ENCODE measurements at places on chromosomes 7 and 10. TPM values are rescaled to one million over a fixed set of nuclear protein-coding genes. Genes with fewer than 3 reads are reported as not detected.

DNA sequence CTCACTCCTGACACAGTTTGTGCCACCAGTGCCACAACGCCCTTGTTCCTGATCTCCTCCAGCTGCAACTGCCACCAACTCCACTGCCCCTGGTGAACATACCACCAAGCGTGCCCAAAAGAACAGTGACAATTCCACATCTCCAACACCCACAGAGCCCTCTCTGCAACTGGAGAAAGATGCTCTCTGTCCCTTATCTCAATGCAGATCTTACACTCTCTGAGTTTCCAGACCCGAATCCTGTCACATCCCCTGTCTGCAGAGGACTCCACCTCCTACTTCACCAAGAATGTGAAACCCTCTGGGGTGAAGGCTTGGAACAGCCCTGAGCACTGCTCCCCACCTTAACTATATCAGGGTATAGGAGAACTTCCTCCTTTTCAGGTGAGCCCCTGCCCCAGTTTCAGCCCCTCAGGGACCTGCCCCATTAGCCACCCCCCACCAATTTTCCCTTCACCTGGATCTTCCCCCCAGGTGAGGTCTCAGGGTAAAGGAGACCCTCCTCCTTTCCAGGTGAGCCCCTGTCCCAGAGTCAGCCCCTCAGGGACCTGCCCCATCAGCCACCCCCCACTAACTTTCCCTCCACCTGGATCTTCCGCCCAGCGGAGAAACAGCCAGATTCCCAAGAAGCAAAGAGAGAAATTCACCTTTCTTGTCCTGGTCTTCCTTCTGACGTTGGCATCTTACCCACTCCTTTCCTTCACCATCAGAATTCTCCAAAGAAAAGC, 55.0 kb downstream of the CPXM2 start:
- DNase-seq = no peak

GRCh38 chr7:94452239-94452638, 57.4 kb upstream of the CASD1 start:
- no peak for DNase-seq

GRCh38 chr7:110759069-110759468, 331.9 kb upstream of the LRRN3 start:
- DNase-seq = no peak

- no peak for DNase-seq
Observed at GRCh38 chr10:4844864-4845263, 18.9 kb downstream of the AKR1E2 start.

DNA sequence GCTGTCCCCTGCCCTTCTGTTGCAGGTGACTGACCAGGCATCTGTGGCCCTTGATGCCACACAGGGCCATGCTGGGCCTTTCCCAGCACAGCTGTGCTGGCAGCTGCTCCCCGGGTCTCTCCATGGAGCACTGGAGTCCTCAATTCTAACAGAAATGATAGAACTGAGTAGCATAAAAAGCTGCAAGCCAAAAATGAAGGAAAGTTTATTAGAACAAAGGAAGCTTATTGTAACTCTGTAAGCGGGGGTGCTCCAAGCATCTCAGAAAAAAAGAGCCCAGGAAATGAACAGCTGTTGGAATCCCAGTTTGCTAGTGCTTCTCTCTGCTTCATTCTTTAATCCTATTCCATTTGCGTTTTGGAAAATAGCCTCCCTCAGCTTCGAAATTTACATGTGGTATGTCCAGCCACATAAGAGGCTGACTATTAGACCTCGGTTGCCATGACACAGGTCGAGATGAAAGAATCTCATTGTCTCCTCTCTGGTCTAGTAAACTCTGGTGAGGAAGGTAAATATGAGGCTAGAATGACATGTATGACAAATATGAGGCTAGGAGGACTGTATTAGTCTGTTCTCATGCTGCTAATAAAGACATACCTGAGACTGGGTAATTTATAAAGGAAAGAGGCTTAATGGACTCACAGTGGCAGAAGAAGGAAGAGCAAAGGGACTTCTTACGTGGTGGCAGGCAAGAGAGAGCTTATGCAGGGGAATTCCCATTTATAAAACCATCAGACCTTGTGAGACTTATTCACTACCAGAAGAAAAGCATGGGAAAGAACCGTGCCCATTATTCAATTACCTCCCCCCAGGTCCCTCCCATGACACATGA, 23.7 kb downstream of the EPDR1 start:
- DNase-seq = no peak

- DNase-seq = no peak
Observed at GRCh38 chr7:105013816-105014692, at the start of gene KMT2E. Gene KMT2E, plus strand, starts transcription at chr7:105014205. Its CDS starts 26,748 bp downstream, at chr7:105040953.

DNA sequence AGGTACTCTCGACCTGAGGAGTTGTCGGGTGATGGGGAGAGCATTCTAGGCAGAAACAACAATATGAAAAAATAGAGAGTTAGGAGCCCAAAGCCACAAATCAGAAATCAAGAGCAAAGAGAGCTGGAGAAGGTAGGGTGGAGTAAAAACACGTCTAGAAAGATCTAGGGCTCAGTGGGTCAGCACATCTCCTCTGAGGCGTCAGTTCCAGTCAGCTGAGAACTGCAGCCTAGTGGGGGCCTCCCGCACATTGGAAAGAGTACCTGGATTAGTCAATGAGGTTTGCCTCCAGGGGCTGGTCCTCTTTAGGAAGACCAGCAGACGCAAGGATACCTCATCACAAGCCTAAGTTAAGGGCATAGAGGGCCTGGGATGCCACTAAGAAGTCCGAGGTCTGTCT, 113.2 kb upstream of the LANCL2 start:
- DNase-seq = no peak

GRCh38 chr7:35565927-35566326, 129.0 kb downstream of the HERPUD2 start:
- DNase-seq = no peak

- no peak for DNase-seq
Observed at GRCh38 chr10:22369434-22370072, 24.3 kb downstream of the SPAG6 start.

GRCh38 chr7:48077423-48077822, 11.6 kb upstream of the UPP1 start:
- no peak for DNase-seq

DNA sequence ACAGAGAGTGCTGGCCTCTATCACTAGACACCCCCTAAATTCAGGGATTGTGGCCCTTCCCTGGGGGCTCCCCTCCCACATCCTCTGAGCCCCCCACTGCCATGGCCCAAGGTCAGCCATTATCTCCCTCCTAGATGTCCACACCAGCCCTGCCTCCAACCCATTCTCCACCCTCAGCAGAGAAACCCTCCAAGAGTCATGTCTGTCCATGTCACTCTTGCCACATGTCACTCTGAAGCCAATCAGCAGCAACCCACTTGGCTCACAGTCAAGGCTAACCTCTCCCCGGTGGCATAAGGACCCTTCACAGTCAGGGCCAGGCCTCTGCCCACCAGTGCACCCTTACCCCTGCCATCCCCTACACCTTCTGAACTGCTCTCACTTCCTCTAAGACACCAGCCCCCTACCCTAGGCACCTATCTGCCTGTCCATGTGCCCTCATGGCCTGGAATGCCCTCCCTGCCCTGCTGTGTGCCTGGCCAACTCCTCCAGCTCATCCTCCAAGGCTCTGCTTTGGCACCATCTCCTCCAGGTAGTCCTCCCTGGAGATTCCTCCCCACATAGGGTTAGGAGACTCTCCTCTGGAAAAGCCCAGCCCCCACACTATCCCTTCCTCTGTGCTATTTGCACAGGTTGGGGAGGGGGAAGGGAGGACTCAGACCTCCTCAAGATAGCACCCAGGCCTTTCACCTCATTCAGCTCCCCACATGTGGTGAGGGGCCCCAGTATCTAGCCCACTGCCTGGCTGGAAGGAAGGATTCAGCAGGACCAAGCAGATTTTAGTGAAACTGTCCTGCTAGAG, 83.7 kb downstream of the GRID1 start:
- no peak for DNase-seq

DNA sequence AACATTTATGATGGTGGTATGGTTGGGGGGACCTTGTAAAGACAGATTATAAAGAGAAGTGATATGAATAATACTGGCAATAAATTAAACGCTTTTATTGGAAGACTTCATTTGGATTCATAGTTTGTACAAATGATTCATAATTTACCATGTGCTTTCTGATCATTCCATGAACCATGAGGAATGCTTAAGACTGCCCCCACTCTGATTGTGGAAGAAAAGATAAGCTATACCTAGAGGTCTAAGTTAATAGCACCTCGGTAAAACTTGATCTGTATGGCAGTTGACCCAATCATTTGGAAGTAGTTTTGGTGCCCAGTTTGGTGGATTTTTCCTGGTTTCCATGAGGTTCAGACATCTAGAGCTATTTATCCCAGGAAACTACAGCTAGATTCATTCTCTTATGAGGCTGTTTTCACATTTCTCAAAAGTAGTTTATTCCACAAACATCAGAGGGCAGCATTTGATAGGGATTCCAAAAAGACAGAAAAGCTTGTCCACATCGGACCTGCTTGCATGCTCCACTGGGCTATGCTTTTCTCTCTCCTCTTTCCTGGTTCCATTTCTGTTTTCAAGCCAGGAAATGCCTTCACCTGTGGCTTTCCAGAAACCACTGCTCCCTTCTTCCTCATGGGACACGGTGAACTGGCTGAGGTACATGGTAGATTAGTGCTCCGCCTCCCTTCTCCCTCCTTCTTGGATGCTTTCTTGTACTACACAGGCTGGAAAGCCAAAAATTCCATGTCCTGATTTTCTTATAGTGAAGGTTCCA, 29.2 kb downstream of the TFAM start:
- DNase-seq = peak; percentile 68

DNA sequence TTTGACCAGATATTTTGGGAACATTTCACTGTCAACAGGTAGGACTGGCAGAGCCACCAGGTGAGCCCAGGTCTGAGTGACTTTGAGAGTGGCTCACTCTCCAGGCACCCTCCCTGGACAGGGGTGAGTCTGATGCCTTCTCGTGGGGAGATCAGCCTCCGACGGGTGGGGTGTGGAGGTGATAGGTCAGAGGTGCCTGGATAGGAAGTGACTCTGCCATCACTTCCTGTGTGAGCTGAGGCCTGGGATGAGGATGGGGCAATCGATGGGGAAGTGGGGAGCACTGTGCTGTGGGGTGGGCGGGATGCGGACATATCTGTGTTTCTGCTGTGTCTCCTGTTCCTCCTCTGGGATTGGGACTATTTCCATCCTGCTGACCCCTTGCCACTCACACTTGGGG, 34.6 kb downstream of the IFT22 start:
- no peak for DNase-seq

DNA sequence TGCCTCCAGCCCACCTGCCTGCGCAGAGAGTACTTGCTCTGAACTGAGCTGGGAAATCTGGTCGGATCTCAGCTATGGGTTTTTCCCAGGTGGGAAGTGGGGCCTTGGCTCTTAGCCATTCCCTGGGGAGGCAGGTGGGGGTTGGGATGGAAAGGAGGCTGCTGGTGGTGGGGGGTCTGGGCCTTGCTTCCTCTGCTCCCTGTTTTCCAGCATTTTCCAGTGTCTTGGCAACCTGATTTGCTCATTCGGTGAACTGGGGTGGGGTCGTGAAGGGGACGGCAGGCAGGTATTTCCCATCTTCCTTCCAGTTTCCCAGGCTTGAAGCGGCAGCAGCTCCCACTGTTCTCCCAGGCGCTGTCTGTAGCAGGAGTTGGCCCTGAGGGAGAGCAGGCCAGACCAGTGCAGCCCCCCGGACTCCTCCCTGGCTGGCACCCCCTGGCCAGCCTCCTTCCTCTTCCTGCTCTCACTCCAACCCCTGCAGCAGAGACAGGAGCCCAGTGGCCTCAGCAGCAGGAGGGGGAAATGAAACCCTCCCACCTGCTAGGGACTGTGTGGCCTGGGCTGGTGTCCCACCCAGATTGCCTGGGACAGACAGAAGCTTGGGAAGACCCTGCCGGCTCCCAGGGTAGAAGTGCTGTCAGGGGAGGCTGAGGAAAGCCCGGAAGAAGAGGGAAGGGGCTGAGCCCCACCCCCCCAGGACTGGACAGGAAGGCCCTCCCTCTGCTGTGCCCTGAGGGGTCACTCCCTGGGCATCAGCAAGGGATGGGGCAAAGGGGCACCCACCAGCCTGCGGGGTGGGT, 6.6 kb downstream of the TRIM8 start:
- DNase-seq = no peak

GRCh38 chr7:70733090-70733489, 398.9 kb upstream of the GALNT17 start:
- no peak for DNase-seq

DNA sequence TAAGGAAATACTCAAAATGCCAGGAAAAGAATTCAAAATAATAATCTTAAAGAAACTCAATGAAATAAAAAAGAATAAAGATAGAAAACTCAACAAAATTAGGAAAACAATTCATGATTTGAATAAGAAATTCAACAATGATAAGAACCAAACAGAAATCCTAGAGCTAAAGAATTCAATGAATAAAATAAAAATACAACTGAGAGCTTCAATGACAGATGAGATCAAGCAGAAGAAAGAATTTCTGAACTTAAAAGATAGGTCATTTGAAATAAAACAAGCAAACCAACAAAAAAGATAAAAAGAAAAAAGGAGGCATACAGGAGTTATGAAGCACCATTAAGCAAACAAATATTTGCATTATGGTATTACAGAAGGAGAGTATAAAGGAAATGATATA, 5.6 kb upstream of the AKR1B1 start:
- no peak for DNase-seq

DNA sequence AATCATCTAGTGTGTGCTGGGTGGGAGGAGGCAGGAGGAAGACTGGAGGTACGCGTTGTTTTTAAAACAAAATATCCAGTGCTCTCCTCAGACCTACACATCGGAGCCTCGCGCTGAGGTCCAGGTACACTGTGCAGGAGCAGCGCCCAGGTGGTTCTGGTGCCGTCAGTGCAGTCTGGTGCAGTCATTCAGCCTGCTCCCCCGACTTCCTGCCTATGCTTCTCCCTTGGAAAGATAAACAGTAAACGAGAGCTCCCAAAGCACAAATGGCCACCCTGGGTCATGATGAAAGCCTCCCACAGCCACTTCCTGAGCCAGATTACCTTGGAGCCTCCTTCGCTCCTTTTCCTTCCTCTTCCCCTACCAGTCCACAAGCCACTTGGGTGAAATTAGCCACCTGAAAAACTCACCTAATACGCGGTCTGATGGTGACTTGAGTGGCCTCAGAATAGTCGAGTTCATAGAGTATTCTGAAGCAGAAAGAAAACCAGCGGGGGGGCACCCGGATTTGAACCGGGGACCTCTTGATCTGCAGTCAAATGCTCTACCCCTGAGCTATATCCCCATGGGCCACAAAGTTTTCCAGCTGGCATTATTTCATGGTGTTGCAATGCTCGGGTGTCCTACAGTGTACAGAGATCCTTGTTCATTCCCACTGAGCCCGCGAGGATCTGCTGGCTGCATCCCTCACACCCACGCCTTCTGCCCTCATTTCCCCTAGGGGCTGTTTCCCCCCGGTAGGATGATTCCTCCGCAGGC, 82.5 kb downstream of the ZNF467 start:
- no peak for DNase-seq

DNAJC12 gene
- polyA plus RNA-seq = 5.6 TPM

CAV2 gene
- polyA plus RNA-seq = 35.8 TPM

ZNF22 gene
- polyA plus RNA-seq = 42.4 TPM

NEURL1 gene
- 40.5 TPM for polyA plus RNA-seq

HOXA9 gene
- polyA plus RNA-seq = 25.7 TPM

CPN1 gene
- polyA plus RNA-seq = not detected

BMPER gene
- polyA plus RNA-seq = 3.6 TPM

CDNF gene
- 3.5 TPM for polyA plus RNA-seq

GIGYF1 gene
- 30.2 TPM for polyA plus RNA-seq

GHRHR gene
- polyA plus RNA-seq = 0.54 TPM

TDRD1 gene
- polyA plus RNA-seq = 0.13 TPM

CBLL1 gene
- 19.3 TPM for polyA plus RNA-seq

DGKB gene
- 0.53 TPM for polyA plus RNA-seq

DDIT4 gene
- 65.6 TPM for polyA plus RNA-seq

TLX1 gene
- not detected for polyA plus RNA-seq

GPR26 gene
- not detected for polyA plus RNA-seq

SFRP4 gene
- 22.2 TPM for polyA plus RNA-seq

TECTB gene
- not detected for polyA plus RNA-seq

TECPR1 gene
- 28.6 TPM for polyA plus RNA-seq

All from forelimb muscle (tissue), 1 donor.